ENCODE measurements at places on chromosomes 1 and 21.

- no peak for DNase-seq
Measured at GRCh38 chr21:31258073-31258472, 86.0 kb downstream of the TIAM1 start.

GRCh38 chr1:53015508-53015860 is 46.5 kb upstream of the PODN start:
- no peak for DNase-seq

GRCh38 chr1:42847111-42847595 is 740 bp downstream of the ZNF691 start:
- DNase-seq, result peak; percentile 23

DNA sequence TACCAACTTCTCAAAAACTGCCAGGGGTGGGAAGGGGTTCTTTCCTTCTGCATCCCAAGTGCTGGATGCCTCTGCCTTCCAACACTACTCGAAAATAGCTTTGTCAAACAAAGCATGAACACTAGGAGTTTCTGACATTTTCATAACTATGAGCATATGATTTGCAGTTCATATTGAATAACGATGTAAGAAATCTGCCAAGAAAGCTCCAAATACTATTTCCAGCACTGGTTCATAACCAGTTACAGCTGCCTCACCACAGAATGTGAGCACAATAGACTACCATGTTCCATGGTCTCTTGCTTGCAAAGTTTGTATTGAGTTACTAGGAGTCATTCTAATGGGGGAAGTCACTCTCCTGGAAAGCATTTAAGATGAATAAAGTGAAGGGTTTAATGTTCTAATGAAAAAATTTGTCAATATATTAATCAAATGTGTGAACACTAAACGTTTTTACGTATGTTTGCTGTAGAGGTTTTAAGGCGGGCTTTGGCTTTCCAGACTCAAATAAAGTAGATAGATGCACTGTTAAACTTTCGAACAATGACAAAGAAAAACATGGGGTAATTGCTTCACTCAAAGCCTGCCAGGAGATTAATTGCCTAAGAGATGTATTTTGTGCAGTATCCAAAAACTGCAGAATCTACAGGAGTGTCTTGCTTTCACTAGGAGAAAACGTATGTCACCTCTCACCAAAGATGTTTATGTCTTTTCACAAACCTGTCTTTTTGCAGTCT is 78.6 kb upstream of the UBE2U start:
- no peak for DNase-seq

- DNase-seq, result no peak
Measured at GRCh38 chr1:28074892-28075511, 13.4 kb downstream of the EYA3 start.

- DNase-seq, result no peak
Measured at GRCh38 chr1:118339400-118340124, 154.5 kb upstream of the SPAG17 start.

DNA sequence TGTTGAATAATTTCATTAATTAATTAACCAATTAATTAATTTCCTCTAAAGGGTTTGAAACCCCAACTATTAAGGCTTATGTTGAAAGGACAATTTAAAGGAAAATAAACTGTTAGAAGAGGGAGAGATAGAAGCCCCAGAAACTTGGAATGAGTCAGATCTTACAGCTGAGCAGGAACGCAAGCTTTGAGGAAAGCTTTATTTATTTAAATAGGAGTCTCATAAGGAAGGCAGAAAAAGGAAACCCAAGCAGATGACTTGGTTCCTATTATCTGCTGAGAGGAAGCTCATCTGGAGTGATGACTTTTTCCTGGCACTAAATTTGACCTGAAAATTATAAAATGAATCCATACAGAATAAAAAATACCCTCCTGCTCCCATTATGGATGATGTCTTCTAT is 105.1 kb downstream of the ROR1 start:
- no peak for DNase-seq

DNA sequence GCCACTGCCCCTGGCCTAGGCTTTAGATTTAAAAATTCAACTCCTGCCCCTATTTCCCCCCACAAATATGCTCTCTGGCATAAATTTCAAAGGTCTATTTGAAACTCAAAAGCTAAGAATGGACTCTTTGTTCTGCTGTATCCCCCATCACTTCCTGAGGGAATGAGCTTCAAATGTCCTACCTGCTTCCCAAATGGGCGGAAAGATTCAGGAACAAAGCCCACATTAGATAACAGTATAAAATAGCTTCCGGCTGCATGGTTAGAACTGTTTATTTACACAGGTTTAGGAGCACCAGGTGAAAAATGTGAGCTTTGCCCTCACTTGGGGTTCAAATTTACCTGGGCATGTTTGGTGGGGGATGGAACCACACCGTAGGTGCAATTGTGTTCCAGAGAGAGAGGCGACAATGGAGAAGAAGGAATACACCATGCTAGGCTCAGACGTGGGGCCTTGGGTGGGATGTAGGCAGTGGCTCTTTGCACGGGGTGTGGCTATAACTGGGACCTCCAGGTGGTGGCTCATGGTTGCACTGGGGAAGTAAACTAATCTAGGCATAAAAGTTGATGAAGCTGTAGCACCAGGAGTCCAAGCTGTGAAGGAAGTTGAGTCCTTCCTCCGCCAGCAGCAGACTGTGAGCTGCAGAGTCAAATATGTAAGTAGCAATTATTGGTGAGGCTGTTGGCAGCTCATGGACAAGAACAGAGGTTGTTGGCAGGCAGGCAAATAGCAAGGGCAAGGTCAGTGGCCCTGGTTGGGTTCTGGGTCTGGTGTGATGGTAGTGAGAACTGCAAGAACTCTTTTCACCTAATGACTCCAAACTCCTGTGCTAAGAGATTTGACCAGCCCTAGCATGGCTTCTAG is 41.5 kb upstream of the SRSF10 start:
- DNase-seq, result no peak

All from germinal center (tissue), 1 donor.